CD4-positive, alpha-beta T cell treated with Interleukin-6 at 100 ng/mL for 8 hours (primary cell): ENCODE measurements at places on chromosomes 16 and 17.

DNA sequence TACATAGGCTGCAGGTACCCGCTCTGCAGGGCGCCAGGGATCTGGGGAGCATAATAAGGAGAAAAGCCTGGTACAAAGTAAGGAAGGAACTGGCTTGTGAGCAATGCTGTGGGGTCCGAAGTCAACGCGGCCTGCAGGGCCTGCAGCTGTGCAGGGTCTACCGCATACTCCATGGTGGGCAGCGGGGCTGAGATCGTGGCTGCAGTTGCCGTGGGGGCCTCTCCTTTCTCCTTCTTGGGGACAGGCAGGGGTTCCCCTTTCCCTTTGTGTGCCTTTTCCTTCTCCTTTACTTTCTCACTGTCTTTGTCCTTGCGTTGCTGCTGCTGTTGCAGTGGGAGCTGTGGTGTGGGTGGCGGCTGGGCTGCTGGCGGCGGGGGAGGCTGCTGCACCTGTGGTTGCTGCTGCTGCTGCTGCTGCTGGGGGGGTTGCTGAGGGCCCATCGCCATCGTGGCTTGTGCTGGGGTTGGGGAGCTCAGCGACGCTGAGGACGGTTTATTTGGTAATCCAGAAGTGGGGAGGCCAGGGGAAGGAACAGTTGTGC, 259.6 kb downstream of the ZFHX3 start:
- no peak for DNase-seq

GRCh38 chr17:17341452-17341851, 38.3 kb downstream of the NT5M start:
- no peak for DNase-seq

DNA sequence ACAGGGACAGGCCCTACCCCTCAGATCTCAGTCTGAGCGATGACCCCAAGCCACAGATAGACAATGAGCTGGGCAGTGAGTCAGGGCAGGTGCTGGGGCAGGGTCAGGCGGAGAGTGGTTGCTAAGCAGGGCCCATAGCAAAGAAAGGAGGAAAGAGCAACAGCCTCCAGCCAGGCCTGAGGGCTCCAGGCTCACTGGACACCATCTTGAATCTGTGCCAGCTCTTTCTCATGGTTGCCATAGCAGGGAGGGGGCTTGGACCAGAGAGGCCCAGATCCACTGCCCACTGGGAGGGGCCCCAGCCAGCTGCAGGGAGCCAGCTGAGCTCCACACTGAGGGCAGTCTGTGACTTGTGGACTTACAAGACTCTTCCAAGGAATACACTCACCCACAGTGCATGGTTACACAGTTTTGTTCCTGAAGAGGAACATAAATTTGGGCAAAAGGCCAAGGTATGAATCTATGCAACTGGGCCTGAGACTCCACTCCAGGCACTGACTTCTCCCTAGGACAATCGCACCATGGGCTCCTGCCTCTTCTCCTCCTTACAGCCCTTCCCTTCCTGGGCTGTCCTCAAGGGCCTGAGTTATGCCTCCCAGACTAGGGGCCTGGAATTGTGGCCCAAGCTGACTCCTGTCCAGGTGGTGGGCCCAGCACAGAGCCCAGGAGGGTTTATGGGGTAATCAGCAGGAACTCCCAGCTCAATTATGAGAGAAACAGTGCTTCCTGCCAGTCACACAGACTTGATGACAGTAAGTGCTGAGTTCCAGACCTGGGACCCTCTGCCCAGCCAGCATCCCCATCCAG, 59.9 kb downstream of the BEAN1 start:
- no peak for DNase-seq

DNA sequence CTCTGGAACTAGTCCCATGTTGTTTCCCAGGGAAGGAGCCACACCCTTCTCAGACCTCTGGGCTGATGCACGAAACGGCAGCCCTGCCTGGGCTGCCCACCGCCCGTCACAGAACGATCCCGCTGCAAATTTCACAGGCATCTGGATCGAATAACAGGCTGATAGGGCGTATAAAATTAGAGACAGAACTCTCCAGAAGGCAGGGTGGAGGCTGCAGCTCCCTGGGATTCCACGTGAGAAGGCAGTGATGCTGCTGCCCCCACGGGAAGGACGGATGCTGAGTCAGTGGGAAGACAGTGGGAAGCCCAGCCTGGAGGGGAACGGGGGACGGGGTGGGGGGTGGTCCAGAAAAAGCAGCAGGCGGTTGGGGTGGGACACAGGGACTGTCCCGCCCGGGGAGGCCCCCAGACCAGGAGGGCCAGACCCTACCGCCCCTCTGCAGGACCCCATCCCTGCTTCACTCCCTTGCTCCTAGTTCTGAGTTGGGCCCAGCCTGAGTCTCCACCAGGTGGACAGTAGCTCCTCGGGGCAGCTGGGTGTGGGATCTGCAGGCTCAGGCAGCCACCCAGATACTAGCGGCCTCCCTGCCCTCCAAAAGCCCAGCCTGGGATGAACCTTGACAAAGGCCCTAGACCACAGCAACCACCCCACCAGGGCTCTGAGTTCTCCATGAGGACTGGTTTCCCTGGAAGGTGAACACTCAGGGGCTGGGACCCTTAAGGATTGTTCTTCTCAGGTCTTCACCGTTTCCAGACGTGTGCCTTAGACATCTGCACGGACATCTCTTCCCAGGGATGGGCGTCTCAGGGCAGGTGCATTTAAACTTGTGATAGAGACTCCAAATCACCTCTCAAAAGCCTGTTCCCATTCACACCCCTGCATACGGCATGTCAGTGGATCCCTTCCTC, 117.8 kb downstream of the METRNL start:
- no peak for DNase-seq

DNA sequence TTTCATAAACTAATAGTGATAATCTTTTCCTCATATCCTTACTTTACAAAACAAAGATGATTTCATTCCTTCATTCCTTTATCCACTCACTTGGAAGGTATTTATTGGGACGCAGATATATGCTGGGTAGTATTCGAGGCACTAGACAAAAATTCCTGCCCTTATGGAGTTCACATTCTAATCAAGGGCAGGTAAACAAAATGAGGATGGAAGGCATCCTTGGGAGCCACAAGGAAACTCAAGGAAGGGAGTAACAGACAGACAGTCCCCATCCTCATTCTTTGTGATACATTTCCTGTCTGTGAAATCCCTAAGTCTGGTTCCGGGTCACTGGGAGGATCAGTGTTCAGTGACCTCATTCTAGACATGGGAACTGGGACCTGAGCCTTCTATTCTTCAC, 45.2 kb downstream of the SLC6A2 start:
- DNase-seq = no peak

- no peak for DNase-seq
Measured at GRCh38 chr16:56306690-56307533, 115.6 kb downstream of the GNAO1 start.

- no peak for DNase-seq
Measured at GRCh38 chr16:88354229-88355092, 28.3 kb upstream of the ZNF469 start.

- DNase-seq = no peak
Measured at GRCh38 chr16:49472598-49472997, 99.0 kb downstream of the C16orf78 start.

GRCh38 chr17:76204277-76204676, 36.0 kb downstream of the RNF157 start:
- DNase-seq = no peak

GRCh38 chr17:2975469-2975958, 87.9 kb downstream of the OR1D5 start:
- no peak for DNase-seq

DNA sequence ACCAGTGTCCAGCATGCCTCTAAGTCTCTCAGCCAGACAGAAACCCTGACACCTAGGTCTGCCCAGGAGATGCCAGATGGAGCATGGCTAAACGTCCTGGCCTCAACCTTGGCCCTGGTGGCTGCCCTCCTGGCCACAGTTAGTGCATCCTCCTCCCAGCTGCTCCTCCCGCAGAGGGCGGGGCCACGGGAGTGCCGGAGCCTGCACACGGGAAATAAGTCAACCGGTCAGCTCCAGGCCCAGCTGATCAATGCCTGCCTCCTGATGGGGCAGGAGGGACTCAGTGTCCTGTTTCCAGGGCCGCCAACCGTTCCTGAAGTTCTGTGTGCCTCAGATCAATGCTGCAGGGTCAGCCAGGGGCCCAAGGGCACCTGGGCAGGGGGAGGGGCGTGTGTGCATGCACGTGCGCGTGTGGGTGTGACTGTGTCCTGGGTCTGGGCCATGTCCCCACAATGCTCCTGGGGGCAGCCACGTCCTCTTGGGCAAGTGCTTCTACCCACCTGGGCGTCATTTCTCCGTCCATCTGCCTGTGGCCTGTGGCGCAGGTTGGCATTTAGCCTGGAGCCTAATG, 4.6 kb upstream of the KCNJ12 start:
- DNase-seq = no peak

DNA sequence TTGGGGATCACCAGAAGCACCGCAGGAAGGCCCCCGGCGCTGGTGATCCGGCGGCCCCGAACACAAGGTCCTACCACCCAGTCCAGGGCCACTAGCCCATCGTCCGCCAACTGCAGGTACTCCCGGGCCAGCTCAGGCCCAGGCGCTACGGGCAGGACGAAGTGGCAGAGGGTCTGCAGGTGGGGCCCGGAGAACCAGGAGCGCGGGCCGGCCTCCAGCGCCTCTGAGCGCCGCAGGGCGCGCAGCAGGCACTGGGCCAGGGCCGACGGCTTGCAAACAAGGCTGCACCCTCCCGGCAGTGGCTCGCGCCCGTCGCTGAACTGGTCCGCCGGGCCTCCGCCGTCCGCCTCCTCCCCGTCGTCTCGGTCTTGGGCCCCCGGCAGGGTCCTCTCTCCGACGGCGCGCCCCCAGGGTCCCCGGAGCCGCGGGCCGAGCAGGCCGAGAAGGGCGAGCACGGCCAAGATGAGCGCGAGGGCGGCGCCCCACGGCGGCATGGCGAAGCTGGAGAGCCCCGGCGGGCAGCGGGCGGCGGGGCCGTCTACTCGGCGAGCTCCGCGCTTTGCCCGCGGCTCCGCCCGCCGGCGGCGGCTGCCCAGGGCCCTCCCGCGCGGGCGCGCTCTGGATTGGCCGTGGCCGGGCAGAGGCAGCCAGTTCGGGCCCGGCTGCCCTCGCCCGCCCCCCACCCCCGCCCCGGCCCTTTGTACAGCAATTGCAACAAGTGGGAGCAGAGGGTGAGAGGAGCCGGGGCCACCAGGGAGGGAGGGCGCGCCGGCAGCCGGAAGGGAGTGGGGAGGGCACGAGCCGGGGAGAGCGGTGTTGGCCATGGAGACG, at the start of gene ABHD15:
Gene ABHD15 (minus strand): TSS at position 565 of the 831 bp plus-strand sequence. CDS start 71 bp downstream, at position 494.
- DNase-seq = peak; percentile 37

DNA sequence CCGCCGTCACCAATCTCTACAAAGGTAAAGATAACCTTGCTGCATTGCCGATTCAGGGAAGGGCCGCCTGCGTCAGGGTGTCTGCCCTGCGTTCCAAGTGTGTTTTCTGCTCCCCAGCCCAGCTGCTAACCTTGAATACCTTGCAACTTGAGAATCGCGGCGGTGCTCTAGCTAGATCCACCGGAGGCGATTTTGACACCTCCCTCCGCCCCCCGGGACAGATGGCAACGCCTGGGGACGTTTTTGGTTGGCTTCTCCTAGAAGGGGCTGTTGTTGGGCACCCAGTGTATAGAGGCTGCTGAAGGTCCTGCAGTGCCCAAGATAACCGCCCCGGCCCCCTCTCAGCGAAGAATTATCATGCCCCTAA, 1.5 kb downstream of the HAPSTR1 start:
- peak; percentile 16 for DNase-seq

- DNase-seq = no peak
Measured at GRCh38 chr17:75758131-75758905, 6.7 kb downstream of the GALK1 start.

GRCh38 chr17:64171041-64171440, 41.1 kb upstream of the ERN1 start:
- DNase-seq = no peak

- DNase-seq = no peak
Measured at GRCh38 chr17:57553991-57554825, 190.9 kb downstream of the CCDC182 start.

GRCh38 chr17:61124562-61124961, 275.1 kb upstream of the TBX2 start:
- DNase-seq = no peak

GRCh38 chr16:81618661-81619060, 160.4 kb upstream of the PLCG2 start:
- no peak for DNase-seq

GRCh38 chr17:17169396-17169795, 36.7 kb downstream of the PLD6 start:
- no peak for DNase-seq

GRCh38 chr17:14813649-14814370, 451.3 kb downstream of the PMP22 start:
- DNase-seq = peak; percentile 20

DNA sequence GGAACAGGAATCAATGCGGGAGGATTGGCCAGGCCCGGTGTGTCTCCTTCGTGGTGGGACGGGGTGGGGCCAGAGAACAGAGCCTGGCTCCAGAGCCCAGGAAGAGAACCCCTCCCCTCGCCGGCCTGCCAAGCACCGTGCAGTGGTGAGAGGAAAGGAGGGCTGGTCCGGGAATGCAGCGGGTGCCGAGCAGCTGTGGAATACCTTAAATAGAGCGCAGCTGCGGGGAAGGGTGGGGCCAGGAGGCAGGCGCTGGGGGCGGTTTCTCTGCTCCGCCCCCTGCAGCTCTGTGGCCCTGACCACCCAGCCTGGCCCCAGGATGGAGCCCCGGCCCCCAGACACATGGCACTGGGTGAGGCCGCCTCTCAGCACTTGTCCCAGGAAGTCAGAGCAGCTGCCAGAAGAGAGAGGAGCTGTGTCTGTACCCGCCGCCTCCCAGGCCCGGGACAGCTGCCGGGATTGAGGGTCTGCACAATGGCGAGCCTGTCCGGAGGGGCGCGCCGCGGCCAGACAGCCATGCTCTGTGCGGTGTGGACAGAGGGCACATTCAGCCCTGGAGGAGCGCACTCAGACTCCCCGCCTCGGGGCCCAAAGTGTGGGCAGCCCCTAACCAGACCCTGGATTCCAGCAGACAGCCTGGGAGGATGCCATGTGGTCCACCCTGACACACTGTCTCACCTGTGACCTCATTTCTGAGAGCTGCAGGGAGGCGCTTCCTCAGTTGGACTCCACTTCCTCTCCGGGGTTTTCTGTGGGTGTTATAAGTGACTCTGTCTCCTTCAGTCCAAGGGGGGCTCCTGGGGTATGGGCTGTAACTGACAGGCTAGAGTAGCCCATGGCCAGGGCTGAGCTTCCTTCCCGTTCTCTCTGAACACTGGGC, 268.8 kb downstream of the SEC14L1 start:
- DNase-seq = no peak
